ENCODE measurements at places on chromosomes 13 and 19.

- no peak for DNase-seq
Measured at GRCh38 chr13:40673414-40673813, 7.0 kb upstream of the FOXO1 start.

GRCh38 chr13:70908795-70909194 lies 800.5 kb upstream of the KLHL1 start:
- DNase-seq, result no peak

DNA sequence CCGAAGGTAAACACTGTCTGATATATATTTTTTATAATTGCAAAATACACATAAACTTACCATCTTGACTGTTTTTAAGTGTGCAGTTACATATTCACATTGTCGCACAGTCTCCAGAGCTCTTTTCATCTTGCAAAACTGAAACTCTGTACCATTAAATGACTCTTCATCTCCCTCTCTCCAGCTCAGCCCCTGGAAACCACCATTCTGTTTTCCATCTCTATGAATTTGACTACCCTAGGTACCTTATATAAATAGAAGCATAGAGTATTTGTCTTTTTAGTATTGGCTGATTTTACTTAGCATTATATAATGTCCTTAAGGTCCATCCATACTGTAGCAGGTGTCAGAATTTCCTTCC lies 45.8 kb downstream of the LRCH1 start:
- no peak for DNase-seq

DNA sequence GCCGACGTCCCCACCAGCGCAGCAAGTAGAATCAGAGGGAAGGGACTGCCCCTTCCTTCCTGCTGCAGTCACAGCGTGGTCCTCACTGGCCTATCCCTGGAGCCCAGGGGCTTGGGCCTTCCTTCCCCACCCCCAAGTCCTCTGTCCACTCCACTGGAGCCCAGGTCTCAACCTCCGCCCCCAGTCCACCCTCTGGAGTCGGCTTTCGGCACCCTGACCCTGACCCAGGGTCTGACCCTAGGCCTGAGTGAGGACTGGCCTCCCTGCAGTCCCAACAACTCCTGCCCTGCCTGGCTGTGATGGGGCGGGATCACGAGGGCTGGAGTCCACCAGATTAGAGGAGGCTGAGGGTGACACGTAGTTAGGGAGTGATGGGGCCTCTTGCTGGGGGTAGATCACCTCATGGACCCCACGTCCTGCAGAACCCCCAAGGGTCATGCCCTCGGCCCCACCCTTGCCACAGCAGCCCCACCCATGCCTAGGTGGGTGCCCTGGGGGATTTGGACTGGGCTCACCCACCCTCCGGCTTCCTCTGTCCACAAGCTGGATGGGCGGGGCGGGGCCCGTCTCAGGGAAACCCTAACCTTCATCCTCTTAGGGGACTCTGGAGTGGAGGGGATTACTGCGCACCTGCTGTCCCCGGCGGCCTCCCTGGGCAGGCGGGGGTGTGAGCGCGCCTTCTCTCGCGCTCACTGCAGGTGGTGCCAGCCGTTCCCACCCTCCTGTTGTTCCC lies 3.8 kb downstream of the RAX2 start:
- DNase-seq, result no peak

DNA sequence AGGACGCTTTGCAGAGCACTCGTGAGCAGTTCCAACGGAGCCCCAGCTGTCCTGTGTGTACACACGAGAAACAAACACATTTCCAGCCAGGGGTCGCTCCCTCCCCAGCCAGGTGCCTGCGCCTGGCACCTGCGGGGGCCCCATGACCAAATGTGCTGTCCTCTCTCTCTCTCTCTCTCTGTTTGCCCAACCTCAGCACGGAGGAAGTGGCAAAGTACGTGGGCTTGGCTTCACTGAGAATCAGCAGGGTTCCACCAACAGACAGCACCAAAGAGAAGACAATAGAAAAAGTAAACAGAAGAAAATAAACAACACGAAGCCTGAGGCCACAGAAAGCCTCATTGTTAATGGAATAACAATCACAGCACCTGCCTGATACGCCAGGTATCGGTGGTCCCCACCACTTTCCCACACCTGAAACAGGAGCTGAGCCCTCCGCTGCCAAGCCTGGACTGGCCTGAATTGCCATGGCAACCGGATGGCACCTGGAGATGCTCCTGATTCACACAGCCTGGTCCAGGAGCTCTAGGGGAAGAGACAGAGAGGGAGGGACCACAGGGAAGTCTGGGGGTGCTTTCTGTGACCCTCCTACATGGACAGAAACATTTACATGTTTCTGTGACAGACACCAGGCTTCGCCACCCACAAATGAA lies 103.9 kb upstream of the CACNA1A start:
- no peak for DNase-seq

DNA sequence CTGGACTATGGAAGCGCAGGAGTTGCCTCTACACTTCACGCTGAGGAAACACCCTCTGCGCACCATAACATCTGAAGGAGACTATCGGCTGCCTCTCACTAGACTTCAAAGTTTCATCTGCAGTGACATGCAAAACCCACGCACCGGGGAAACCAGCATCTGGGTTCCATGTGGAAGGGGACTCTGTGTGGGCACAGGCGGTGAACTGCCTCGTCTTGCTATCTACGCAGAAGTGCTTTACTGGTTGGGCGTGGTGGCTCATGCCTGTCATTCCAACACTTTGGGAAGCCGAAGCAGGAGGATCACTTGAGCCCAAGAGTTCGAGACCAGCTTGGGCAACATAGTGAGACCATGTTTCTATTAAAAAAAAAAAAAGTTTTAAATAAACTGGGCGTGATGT lies 116.4 kb downstream of the STK24 start:
- DNase-seq, result no peak

DNA sequence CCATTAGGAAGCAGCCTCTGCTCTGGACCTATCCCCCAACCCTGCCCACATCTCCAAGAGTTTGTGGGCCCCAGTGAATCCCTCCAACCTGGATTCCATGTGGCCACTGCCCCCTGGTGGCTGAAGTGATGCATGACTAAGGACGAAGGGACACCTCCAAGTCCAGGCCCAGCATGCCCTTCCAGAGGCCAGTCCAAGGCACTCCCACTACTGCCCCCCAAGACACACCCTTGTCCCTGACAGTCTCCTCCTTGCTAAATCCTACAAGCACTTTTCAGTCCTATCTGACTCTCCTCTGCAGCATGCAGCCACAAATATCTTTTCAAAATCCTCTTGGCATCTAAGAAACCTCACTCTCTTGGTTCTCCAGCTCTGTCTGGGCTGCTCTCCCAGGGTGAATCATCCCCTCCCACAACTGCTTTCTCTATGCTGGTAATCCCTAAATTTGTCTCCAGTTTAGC lies 33.0 kb downstream of the DEDD2 start:
- DNase-seq, result peak; percentile 86

DNA sequence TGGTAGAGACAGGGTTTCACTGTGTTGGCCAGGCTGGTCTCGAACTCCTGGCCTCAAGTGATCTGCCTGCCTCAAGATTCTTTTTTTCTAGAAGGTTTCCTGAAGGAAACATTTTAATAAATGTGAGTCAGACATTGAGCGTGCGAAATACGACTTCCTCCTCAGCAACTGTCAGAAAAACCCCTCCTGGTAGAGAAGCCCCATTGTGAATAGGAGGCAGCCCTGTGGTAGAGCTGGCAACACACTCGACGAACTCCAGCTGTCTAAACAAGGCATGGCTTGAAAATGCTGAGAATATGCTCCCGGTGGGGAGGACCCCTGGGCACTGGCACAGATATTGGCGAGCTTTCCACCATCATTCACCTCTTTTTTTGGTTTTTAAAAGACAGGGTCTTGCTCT lies 9.8 kb downstream of the ZNF333 start:
- no peak for DNase-seq

GRCh38 chr13:104766319-104766718 lies 1700.1 kb upstream of the SLC10A2 start:
- DNase-seq, result no peak

GRCh38 chr19:54168174-54168917 lies 4.6 kb downstream of the TMC4 start:
- peak; percentile 75 for DNase-seq

DNA sequence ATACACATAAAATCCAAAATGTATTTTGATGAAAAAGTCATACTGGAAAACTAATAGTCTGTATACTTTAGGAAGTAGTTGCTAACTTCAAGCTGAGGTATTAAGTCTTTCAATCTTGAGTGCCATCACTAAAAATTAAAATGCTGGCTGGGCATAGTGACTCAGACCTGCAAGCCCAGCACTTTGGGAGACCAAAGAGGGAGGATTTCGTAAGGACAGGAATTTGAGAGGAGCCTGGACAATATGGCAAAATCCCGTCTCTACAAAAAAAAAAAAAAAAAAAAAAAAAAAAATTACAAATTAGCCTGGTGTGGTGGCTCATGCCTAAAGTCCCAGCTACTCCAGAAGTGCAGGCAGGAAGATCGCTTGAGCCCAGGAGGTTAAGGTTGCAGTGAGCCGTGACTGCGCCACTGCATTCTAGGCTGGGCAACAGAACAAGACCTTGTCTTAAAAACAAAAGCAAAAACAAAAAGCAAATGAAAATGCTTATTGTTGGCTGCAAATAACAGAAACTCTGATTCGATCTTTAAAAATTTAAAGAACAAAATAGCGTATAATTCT lies 1994.2 kb upstream of the PCDH20 start:
- DNase-seq, result no peak

- DNase-seq, result no peak
Measured at GRCh38 chr19:12935071-12935470, 1.6 kb upstream of the FARSA start.

DNA sequence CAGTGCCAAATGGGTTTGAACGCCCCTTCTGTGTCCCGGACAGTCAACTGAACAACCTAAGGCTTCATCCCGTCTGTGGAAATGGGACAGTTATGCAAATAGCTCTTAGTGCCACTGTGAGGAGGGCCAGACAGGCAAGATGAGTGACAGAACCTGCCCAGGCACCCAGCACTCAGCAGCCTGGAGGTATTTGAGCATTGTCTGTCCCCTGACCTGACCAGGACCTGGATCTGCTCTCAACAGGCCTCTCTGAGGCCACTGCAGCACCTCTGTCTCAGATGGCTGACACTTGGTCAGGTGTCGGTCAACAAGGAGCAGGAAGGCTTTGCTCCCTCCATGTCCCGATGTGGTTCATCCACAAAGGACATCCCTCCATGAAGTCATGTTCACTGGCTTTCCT lies 67.9 kb downstream of the CCDC70 start:
- no peak for DNase-seq

GRCh38 chr13:110676595-110677587 lies 29.0 kb downstream of the CARS2 start:
- no peak for DNase-seq

DNA sequence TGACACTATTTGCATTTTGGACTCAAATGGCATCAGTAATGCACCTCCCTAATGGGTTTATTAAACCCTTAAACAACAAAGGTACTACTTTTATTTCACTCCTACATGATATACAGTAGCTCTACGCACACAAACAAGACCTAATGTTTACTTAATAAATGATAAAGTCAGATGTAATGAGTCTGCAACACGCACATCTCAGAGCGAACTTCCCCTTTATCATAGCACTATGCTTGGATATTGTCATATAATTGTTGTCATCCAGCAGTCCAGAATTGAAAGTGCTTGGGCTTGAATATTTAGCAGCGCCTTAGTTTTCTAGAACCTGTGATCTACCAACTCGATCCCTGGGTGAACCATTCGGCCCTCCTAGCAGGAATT lies 772 bp downstream of the PARP4 start:
- DNase-seq, result no peak
